ENCODE measurements at places on chromosomes 5 and 9. TPM values are rescaled to one million over a fixed set of nuclear protein-coding genes. Genes with fewer than 3 reads are reported as not detected.

Gene PHYHD1
- 39.8 TPM for total RNA-seq

DNA sequence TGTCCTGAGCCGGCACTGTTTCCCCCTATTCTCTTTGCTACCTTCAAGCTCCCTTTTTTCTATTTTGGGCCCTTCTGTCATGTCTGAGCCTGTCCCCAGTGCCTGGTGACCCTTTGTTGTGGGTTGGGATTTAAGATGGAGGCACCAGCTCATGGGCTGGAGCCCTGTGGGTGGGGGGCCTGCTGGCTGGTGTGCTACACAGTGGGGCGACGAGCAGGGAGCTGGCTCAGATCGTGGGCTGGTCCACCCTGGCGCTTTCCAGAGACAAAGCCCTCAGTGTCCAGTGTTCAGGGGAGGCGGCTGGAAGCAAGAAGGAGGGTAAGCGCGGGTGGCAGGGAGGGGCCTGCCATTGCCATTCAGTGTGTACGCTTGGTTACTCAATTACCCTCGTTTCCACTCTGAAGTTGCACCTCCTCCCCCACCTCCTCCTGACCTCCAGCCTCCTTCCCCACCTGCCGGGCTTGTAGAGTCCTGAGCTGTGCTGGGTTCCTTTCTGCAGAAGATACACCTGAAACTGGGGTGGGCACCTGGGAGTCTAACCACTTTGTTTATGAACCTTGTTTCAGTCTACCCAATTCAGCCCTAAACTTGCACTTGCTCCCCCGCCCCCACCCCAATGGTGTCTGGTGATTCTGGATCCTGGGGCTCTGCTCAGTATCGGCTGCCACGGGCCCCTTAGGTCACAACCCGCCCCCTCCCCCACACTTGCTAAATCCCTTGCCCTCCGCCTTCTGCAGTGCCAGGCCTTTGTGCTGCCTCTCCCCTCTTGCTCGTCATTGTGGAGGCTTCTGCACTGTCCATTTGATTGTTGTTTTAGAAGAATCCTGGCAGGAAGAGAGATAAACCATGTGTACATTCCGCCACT lies 49.9 kb downstream of the MVB12B start:
- no peak overlapping the region for H3K4me3 ChIP-seq
- DNase-seq = no peak
- no peaks in the 10 kb centered on the region for H3K27me3 ChIP-seq
- peak overlapping the region; percentile 68 for H3K27ac ChIP-seq
- no peaks in the 10 kb centered on the region for H3K36me3 ChIP-seq

GRCh38 chr9:23830929-23831730 lies 5.1 kb upstream of the ELAVL2 start:
- peaks cover 5% of the 10 kb centered on the region for H3K4me1 ChIP-seq
- H3K4me3 ChIP-seq = no peak overlapping the region
- no peaks in the 10 kb centered on the region for H3K36me3 ChIP-seq
- no peak overlapping the region for H3K27ac ChIP-seq
- H3K27me3 ChIP-seq = peaks cover 54% of the 10 kb centered on the region

GRCh38 chr5:78792345-78793055 lies 143.9 kb upstream of the LHFPL2 start:
- H3K4me1 ChIP-seq = peaks cover 13% of the 10 kb centered on the region
- DNase-seq = no peak

GRCh38 chr5:40594811-40595210 lies 84.9 kb upstream of the PTGER4 start:
- no peak overlapping the region for H3K4me3 ChIP-seq
- no peak overlapping the region for H3K27ac ChIP-seq
- H3K4me1 ChIP-seq = no peaks in the 10 kb centered on the region
- H3K36me3 ChIP-seq = no peaks in the 10 kb centered on the region
- no peaks in the 10 kb centered on the region for H3K27me3 ChIP-seq
